AG09309 (cell line): ENCODE measurements at places on chromosomes 12 and 14.

DNA sequence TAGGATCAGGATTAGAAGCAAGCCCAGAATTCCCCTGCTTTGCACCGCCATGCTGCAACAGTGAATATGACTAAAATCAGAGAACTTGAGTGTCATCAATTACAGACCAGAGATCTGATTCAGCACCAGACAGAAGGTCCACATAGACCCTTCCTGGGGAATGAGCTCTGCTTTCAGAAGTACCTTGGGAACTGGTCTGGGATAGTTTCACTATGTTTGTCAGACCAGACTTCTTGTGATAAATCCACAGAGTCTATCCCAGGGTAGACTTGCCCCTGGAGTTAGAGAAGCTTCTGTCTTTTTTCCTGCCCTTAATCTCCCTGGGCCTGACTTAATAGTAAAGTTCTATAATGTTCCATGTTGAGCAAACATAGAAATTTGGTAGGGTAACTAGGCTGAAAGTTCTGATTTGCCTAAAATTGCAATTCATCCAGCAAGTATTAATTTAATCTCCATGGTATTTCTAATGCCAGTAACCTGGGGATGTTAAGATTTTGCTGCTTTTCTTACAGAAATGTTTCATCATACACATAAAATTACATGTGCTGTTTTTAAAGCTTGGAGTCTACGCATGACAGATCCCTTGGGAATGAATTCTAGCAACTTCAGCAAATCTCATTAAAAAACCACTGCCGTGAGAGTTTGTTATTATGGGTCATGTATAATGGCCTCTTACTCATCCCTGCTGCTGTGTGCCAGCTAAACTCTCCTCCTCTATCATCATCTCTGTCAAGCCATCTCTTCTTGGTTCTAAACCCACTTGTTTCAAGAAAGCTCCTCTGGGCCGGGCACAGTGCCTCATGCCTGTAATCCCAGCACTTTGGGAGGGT, 61.3 kb upstream of the METAP2 start:
- DNase-seq, result peak; percentile 99

GRCh38 chr12:121273364-121273896, 23.1 kb downstream of the CAMKK2 start:
- no peak for DNase-seq

DNA sequence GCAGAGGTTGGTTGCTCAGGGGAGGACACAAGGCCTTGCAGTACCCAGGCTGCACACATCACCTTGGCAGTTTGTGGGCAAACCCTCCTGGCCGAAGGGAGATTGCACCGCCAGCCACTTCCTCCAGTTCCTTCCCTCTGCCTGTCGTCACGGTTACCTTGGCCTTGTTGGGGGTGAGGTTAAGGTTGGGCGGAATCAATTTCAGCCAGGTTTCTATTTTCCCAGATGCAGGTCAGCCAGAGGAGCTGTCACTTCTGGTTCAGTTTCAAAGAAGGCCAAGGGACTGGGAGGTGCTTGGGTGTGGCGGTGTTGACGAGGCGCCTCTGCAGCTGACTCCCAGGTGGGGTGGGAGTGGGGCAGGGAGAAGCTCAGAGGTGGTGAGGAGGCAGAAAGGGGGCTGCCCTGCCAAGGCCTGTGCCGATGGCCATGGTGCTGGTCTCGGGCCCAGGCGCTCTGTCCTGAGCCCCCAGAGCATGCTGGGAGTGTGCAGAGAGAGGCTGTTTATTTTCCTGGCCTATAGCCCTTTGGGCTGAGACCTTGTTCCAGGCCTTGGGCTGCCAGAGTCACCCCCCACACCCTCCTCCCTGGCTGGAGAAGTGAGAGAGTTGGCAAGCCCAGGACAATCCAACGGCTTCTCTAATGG, 31.4 kb downstream of the JDP2 start:
- DNase-seq, result no peak

DNA sequence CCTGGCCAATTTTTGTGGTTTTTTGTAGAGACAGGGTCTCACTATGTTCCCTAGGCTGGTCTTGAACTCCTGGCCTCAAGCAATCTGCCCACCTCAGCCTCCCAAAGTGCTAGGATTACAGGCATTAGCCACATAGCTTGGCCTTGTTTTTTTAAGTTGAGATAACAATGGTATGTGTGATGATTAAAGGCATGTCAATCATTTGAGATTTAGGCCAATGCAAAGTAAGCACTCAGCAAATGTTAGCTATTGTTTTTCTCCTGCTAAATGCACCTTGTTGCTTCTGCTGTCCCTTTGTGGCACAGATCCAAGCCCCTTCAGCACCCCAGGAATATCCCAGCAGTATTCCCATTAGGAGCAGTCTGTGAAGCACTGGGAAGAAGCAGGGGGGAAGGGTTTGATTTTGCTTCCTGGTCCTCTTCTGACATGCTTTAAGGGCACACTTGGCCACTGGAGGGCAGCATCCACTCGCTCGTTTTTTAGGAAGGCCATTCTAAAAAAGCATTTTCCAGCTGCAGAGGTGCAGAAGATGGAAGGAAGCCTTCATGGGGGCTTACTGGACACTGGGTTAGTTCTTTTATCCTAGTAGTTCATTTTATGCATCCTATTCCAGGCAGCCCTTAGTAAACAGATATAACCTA, 70.2 kb upstream of the ZFP36L1 start:
- DNase-seq, result peak; percentile 31

- DNase-seq, result no peak
Measured at GRCh38 chr14:33356181-33356580, 417.5 kb downstream of the NPAS3 start.

- no peak for DNase-seq
Measured at GRCh38 chr14:69427596-69427995, 29.1 kb downstream of the SLC39A9 start.
